ENCODE measurements at places on chromosomes 4 and X.

DNA sequence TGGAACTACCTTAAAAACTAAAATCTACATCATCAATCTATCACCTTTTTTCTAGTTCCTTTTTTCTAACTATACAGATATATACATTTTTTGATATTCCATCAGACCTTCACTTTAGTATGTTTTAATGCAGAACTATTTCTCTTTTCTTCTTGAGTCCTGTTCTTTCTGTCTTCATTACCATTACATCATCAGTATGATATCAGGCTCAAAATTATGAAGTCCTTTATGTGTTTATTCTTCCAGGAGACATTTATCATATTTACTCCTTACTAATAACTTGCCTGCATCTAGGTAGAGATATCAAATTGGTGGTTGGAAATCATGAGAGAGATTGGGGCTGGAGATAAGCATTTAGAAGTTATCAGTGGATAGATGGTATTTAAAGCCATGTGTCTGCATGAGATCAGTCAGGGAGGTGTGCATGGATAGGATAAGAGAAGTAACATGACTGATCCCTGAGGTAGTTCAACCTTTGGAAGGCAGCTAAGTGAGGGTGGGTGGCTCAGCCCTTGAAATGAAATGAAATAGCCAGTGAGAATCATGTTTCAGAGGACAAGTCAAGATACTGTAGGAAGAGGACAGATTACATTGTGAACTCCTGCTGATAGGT, 43.1 kb downstream of the MRPL1 start:
- DNase-seq: no peak

DNA sequence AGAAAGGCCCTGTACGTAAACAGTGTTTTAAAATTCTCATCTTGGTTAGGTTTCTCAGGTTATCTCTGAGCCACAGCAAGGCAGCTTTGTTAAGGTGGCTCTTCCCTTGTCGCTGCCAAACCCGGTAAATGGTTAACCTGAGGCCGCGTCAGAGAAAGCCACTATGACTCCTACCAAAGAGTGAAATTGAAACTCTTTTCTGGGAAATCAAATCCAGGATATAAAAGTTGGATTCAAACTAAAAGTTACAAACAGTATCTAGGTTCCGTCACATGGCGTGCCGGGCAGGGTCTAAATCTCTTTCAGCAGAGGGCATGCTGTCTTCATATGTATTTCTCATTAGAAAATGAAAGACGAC, 433 bp downstream of the MMAA start:
- peak; percentile 88 for DNase-seq

GRCh38 chrX:69133921-69134542, 31.2 kb downstream of the PJA1 start:
- DNase-seq: peak; percentile 34

- DNase-seq: no peak
These were observed 5.8 kb upstream of the CXCL8 start for GRCh38 chr4:73734530-73735001.

GRCh38 chr4:144288011-144288903, 147.7 kb upstream of the GYPA start:
- DNase-seq: no peak

DNA sequence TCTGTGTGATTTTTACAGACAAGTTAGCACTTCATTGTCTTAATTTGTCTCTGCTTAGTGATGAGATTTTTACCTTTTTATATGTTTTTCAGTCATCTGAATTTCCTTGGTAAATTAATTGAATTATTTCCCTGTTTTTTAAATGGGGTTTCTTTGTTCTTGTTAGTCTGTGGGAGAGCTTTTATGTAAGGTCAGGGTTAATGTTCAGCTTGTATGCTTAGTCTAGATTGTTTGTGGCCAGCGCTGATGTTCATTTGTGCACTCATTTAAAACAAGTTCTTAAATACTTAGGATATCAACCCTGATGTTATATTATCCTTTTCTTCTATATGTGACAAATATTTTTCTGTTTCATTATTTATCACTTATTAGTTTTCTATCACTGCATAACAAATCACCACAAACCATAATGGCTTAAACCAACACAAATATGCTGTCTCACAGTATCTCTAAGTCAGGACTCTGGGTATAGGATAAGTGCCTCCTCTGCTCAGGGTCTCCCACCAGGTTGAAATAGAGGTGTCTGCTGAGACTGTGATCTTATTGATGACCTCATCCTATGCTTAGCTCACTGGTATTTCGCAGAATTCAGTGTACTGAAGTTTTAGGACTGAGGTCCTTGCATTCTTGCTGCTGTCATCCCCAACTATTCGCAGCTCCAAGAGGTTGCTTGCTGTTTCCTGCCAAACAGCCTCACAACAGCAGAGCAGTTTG, 53.2 kb downstream of the ATP10D start:
- no peak for DNase-seq

GRCh38 chr4:88802138-88802537, 104.5 kb upstream of the NAP1L5 start:
- no peak for DNase-seq

DNA sequence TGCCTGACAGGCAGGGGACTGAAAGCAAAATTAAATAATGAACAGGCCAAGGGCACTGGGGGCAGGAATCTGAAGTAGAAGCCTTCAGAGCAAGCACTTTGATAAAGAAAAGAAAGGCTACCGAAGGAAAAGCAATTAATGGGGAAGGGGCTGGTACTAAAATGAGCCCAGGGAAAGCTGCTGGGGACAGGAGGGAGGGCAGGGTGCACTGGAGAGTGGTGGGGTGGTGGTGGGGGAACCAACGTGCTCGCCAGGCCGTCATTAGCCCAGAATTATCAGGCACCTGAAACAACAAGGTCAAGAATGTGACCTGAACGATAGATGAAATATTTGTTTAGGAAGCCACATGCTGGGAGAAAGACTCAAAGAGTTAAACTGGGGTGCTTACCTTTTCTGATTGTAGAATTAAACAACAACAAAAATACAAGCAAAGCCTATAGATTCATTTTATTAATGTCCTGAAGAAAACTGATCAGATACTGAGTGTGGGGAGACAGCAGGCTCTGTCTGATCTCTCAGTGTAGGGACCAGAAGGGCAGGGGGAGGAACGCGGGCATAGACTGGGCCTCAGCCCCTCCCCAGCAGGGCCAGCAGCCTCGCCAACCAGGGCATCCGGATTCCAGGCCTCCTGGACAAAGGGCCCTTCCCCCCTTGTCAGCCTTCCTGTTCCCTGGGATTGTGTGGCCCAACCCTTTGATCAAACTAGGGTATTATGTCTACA, 239.7 kb upstream of the KLF3 start:
- no peak for DNase-seq

GRCh38 chrX:40578039-40578695, 2.6 kb upstream of the ATP6AP2 start:
- no peak for DNase-seq

DNA sequence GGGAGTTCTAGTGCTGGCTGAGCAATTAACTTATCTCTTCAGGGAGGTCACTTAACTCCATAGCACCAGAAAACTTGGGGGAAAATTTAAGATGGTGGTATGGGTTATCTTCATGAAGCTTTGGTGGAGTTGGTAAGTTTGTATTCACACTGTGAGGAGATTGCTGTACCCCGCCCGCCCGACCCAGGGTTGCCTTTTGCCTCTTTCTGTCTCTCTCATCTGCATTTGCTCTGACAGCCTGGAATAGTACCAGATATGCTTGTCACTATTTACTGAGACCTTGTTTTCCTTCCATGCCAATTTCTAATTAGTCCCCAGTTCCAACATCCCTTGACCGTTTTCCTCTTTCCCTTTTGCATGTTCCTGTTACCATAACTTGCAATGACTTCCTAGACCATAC, 33.1 kb upstream of the ARHGEF9 start:
- no peak for DNase-seq

DNA sequence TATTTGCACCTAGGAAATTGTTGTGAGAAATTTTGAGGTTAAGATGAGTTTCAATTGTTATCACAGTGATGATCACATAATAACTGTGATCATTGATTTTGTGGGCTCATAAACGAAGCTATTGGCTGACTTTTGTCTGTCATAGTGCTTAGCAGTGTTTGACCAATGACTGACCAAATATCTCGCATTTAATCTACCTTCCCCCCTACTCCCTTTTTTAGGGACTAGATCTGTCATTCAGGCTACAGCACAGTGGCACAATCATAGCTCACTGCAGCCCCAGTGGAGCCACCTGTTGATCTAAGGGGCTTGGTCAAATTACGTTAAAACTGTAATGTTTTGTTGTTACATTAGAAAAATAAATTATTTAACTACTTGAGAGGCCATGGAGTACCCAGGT, 1.5 kb downstream of the FUNDC2 start:
- DNase-seq: no peak

- no peak for DNase-seq
These were observed 500 bp downstream of the CDX4 start for GRCh38 chrX:73447311-73447794.

DNA sequence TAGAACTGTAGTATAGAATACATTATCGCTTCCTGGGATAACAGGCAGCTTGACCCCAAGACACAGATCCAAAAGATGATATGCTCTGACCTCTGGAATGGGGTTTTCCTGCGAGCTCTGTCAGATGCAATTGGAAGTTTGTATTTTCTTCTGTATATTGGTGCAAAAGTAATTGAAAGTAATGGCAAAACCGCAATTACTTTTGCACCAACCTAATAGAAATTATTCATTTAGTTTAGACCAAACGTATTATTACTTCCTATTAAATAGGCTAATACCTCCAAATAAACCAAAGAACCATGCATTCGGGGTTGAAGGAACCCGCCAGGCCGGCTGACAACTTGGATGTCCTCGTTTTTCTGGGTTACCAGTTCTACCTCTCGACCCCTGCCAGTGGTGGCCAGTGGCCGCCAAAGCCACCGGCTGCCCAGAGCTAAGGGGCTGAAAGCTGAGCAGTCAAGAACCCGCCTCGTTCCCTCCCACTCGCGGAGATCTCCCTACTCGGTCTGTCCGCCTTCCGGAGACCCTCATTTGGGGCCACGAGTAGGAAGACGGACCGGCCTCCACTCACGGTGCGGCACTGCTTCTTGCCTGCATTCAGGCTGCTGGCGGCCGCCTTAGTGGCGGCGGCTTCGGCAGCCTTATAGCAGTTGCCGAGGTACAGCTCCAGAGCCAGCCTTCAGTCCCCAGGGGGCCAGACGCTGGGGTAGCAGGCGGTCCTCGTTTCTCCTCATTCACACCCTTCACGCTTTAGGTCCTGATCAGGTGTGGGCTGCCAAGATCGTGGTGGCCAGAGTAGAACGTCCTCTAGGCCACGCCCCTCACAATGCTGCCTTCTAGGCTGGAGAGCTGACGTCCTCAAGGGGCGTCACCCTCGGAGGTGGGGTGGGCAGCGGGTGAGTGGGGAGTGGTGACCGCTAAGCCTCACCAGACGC, 121.9 kb downstream of the RBMX2 start:
- no peak for DNase-seq
